Tongue (tissue), 3 donors: ENCODE measurements at places on chromosomes 16 and 17. TPM values are rescaled to one million over a fixed set of nuclear protein-coding genes. Genes with fewer than 3 reads are reported as not detected.

- no peak for DNase-seq
These were observed 233.3 kb downstream of the CHD9NB start for GRCh38 chr16:52819405-52819804.

DNA sequence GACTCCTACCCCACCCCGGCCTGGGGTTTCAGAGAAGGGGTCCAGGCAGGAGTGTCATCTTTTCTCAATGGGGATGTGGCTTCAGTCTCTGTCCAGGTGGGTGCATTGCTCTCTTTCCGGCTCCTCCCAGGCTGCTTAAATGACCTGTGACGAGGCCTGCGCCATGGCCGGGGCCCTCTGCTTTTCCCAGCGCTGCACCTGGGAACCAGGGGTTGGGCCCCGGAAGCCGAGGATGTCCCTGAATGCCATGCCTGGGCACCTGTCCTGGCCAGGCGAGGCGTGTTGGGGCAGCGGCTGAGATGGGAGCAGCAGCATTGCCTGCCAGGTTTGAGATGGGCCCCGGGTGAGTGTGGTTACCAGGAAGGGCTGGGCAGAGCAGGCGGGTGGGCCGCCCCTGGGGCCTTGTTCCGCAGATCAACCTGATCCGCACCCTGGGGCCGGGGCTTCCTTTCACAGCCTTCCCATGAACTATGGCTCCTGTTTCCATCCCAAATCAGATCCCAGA, 147.4 kb downstream of the SEC14L1 start:
- no peak for DNase-seq

- peak; percentile 69 for DNase-seq
These were observed 22.7 kb downstream of the GGA3 start for GRCh38 chr17:75238684-75239191.

DNA sequence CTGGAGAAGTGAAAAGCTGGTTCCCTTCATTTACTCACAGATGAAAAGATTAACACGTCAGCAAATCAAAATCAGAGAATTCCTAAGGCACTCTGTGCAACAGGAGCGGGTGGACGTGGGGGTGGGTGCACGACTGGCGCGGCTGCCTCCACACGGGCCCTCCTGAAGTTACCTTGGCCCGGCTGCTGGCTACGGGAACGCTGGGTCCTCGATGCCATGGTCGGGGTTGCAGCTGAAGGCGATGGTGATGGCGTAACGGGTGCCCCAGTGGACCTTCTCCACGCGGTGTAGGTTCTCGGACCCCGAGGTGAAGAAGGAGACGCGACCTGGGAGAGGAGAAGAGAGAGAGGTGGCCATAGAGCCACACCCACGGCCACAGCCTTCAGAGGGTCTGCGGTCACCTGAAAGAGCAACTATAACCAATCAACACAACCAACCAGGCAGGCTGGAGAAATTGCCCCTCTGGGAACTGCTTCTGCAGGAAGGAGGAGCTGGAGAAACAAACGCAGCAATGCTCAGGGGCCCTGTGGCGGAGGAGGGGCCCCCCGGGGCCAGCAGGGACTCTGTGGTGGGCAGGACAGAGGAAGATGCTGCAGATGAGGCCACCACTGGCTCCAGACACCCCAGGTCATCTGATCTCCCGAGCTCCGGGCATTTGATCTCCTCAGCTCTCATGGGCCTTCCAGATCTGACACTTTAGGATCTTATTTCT, 20.8 kb downstream of the UTS2R start:
- DNase-seq = no peak

The GCGR gene
- not detected for total RNA-seq

The LRRC37A gene
- total RNA-seq = 1.2 TPM

The TBC1D3C gene
- total RNA-seq = not detected

DNA sequence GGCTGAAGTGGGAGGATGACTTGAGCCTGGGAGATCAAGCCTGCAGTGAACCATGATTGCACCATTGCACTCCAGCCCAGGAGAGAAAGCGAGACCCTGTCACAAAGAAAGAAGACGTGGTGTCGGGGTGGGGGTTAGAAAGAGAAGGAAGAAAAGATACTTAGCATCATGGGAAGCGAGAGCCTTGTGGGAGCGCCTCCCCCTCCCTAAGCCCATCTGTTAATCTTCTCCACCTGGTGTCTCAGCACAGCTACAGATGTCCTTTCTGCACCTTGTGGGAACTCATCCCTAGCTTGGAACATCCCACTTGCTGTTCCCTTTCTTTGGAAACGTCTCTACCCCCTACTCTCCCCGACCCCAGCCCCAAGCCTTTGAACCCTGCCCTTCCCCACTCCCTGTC, 6.0 kb downstream of the ZNF688 start:
- DNase-seq = no peak

The BEAN1 gene
- not detected for total RNA-seq

- no peak for DNase-seq
These were observed 69.5 kb downstream of the HLF start for GRCh38 chr17:55334285-55334684.

DNA sequence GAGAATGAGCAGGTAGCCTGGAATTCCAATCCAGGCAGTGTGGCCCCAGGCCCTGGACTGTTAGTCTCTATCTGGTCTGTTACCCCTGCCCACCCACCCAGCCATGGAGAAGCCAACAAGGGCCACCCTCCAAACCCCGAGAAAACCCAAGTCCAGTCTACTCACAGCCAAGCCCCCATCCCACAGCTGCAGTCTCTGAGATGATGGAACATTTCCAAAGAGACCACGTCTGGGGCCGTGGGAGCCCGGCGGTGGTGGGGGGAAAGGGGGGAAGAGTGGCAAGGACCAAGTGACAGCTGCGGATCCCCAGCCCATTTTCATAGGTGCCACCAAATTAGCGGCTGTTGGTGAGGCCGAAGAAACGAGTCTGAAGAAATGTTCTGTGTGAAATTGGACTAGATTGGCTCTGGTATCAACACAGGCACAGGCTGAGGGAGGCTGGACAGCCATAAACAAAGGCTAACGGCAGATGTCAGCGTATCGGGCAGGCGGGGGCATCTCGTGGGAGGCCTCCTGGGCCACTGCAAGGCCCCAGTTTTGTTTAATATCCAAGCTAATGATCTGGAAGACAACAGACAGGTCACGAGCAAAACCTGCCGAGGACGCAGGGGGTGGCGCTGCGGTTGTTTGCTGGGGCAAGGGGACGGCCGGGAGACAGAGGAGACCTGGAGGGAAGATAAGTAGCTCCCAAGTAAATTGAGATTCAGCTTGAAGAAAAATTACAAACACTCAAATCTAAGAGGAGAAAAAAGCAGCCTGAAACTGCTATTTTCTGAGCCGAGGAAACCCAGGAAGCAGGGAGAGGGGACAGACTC, 53.4 kb downstream of the RBFOX3 start:
- no peak for DNase-seq

The KRT40 gene
- total RNA-seq = 7.7 TPM

DNA sequence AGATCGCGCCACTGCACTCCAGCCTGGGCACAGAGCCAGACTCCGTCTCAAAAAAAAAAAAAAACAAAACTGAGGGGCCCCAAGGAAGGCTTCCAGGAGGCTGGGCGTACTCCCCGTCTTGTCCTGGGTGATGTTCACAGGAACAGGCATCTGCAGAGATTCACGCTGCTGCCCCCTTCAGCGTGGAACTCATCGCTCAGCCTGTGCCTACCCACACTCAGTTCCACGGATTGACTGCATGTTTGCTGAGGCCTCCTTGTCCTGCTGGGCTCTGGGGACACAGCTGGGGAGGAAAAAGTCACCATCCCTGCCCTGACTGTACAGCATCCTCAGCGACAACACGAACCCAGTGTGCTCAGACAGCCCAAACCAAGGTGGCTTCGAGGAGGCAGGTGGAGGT, 12.9 kb upstream of the OSGIN1 start:
- no peak for DNase-seq

The MRPS34 gene
- total RNA-seq = 41.5 TPM

DNA sequence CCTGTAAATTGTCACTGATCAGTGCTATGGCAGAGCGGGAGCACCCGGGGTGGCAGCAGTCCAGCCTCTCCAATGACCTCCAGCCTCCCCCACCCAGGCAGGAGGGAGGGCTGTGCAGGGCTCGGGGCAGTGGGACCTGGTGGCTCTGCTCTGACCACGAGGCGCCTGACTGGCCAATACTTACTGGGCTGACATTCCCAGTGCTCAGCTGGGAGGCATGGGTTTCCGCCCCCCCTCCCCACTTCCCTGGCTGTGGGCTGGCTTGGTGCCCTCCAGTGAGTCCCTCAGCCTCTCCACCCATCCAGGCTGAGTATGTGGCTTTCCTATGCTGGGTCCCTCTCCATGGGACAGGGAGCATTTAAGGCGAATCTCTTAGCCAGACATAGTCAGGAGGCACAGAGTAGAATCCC, 2.7 kb downstream of the SOCS3 start:
- no peak for DNase-seq

DNA sequence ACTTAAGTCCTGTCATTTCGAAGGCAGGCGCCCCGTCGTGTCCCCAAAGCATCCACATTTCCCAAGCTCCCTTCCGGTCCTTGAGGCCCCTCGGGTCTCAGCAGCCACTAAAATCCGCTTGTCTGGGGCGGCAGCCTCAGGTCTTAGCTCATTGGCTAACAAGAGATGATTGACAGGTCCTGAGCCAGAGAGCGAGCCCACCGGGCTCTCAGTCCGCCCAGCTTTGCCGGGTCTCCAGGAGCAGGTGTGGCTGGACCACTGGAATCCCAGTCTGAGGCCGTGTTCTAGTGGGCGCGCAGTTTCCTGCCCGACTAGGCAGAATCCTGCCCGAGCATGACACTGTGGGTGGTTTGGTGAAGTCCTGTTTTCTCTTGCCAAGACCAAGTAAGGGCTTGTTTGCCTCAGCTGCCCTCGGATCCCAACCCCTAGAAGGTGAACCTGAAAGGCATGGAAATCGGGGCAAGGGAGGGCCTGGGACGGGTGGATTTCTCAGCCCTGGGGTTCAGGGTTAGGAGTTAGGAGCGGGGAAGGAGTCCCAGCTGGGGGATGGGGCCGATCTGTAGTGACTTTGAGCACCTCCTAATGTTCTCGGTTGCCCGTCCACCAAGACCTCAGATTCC, 42.8 kb downstream of the MRC2 start:
- peak; percentile 67 for DNase-seq

DNA sequence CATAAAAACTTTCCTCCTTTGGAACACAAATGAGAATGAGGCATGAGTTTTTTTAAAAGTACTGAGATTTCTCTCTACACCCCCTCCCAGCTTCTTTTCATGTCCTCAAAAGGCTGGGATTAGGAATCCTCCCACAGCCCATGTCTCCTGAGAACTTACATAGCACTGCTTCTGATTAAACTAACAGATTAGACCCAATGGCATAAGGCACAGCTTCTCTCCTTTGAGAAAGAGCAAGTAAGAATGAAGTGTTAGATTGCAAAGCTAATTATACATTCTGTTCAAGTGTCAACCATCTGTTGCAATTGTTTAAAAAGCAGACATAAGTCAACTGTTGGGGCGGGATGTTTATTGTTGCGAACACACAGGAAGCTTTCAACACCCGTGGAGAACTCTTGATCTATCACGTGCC, 715.1 kb downstream of the CDH11 start:
- no peak for DNase-seq

GRCh38 chr17:83129676-83130075, 50.3 kb downstream of the METRNL start:
- DNase-seq = no peak

GRCh38 chr17:69501591-69502468, 87.3 kb downstream of the MAP2K6 start:
- peak; percentile 91 for DNase-seq

The DDX5 gene
- total RNA-seq = 400 TPM

- DNase-seq = no peak
These were observed 43.4 kb upstream of the ACSF3 start for GRCh38 chr16:89050119-89050867.

DNA sequence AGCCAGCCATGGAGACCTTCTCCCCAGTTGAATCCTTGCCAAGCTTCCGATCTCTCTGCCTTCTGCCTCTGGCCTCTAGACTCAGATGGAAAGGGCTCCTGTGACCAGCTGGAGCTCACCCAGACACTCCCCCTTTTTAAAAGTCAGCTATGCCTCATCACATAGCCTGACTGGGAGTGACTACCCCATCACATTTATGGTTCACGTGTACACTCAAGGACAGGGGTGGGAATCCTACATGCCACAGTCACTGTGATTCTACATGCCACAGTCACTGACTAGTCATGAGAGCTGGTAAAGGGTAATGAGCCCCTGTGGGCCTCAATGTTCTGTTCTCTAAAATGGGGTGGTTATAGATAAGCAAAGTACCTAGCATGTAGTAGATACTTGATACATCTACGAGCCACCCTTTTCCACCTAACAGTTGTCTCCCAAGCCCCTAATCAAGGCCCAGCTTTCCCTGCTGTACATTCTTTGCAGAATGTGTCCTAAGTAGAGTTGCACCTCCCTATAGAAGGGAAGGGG, 85.1 kb downstream of the RGS9 start:
- no peak for DNase-seq

- no peak for DNase-seq
These were observed 2.3 kb downstream of the CCL4 start for GRCh38 chr17:36105781-36106492.

The OR1D2 gene
- not detected for total RNA-seq

DNA sequence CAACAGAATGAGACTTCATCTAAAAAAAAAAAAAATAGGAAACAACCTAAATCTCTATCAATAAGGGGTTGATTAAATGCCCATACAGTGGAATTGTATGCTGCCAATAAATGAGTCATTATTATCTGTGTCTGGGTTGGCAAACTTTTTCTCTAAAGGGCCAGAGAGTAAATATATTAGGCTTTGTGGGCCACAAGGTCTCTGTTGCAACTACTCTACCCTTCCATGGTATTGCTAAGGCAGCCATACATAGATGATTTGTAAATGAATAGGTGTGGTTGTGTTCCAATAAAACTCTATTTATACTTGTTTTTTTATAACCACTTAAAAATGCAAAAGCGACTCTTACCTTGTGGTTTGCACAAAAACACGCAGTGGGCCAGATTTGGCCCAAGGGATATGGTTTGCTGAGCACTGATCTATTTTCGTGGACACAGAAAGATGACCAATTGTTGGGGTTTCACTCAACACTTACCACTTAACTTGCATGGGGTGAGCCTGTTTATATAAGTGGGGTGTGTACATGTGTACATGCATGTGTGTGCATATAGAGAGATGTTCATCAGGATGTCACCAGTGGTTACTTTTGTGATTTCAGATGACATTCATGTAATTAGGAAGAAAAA, 12.4 kb upstream of the IL4R start:
- DNase-seq = no peak

The GRIN2A gene
- 0.82 TPM for total RNA-seq

The CSHL1 gene
- total RNA-seq = not detected

DNA sequence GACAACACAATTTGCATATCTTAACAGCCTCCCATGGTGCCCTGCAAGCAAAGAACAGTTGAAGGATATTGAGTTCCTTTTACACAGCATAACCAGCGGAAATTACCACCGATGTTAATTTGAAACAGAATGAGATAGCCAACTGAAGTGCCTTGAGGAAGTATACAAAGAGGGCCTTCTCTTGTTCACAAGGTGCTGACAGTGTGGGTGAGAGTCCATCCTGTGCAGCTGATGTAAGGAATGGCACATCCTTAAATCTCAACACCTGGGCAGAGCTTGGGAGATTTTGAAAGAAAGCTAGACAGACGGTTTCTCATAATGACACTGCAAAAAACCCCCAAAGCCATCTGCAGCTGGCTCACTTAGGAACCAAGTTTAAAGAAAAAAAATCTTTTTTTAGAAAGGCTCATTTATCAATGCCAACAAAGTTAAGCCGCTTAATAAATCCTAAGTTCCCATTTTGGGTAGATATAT, 818.6 kb downstream of the KCNJ2 start:
- DNase-seq = no peak
